Fibroblast of the aortic adventitia (primary cell): ENCODE measurements at places on chromosomes 5 and 9. TPM values are rescaled to one million over a fixed set of nuclear protein-coding genes. Genes with fewer than 3 reads are reported as not detected.

Gene FOXI1
- total RNA-seq: not detected in 2 replicates

Gene ACSL6
- not detected in 2 replicates for total RNA-seq

Gene CER1
- total RNA-seq: not detected in 2 replicates

Gene TAF11L8
- not detected in 2 replicates for total RNA-seq

Gene C1QTNF3
- total RNA-seq: 1.9 and 8.3 TPM in 2 replicates

Gene OSMR
- 57.2 and 96.7 TPM in 2 replicates for total RNA-seq

Gene CENPH
- total RNA-seq: 9.6 and 20.2 TPM in 2 replicates

Gene DDX4
- not detected in 2 replicates for total RNA-seq

Gene SMIM3
- total RNA-seq: 15.0 and 61.8 TPM in 2 replicates

Gene GRM6
- not detected in 2 replicates for total RNA-seq

Gene PPP2R2B
- total RNA-seq: 1.6 TPM in 1 of 2 replicates, not detected in the other

Gene SHROOM1
- total RNA-seq: 1.2 and 7.6 TPM in 2 replicates
